Right cardiac atrium (tissue), 5 donors: ENCODE measurements at places on chromosomes 2 and 18. TPM values are rescaled to one million over a fixed set of nuclear protein-coding genes. Genes with fewer than 3 reads are reported as not detected.

Gene TNS1
- 243 TPM for polyA plus RNA-seq

Gene IL36RN
- polyA plus RNA-seq, result not detected

Gene POTEC
- polyA plus RNA-seq, result not detected

Gene NCKAP5
- 3.8 TPM for polyA plus RNA-seq

Gene CD302
- polyA plus RNA-seq, result 23.8 TPM

Gene CDH19
- polyA plus RNA-seq, result 29.8 TPM

Gene TRIM54
- 144 TPM for polyA plus RNA-seq

Gene CHRNG
- polyA plus RNA-seq, result not detected

Gene TSPYL6
- polyA plus RNA-seq, result not detected

Gene VWC2L
- polyA plus RNA-seq, result not detected

Gene FOXI3
- not detected for polyA plus RNA-seq

Gene GKN1
- polyA plus RNA-seq, result not detected

Gene GBX2
- not detected for polyA plus RNA-seq

Gene NLRC4
- polyA plus RNA-seq, result 0.41 TPM

Gene GPBAR1
- 3.5 TPM for polyA plus RNA-seq

Gene AQP4
- polyA plus RNA-seq, result 5.1 TPM

Gene REG1A
- 1.7 TPM for polyA plus RNA-seq

Gene DUSP2
- 2.2 TPM for polyA plus RNA-seq

Gene CTAGE1
- 0.07 TPM for polyA plus RNA-seq

Gene GCG
- polyA plus RNA-seq, result not detected

Gene ATP8B1
- 2.6 TPM for polyA plus RNA-seq

Gene ANXA4
- 15.4 TPM for polyA plus RNA-seq

Gene MEIS1
- 16.9 TPM for polyA plus RNA-seq

Gene PROKR1
- 0.02 TPM for polyA plus RNA-seq

Gene TRABD2A
- polyA plus RNA-seq, result 0.50 TPM

Gene ZNF521
- 7.2 TPM for polyA plus RNA-seq

Gene KANSL1L
- 6.2 TPM for polyA plus RNA-seq

Gene ACOXL
- polyA plus RNA-seq, result 0.02 TPM

Gene NOL4
- 0.05 TPM for polyA plus RNA-seq

Gene DOCK10
- 0.86 TPM for polyA plus RNA-seq

Gene ASB18
- 1.2 TPM for polyA plus RNA-seq

Gene DSG1
- polyA plus RNA-seq, result 0.34 TPM

Gene ABHD1
- polyA plus RNA-seq, result 5.1 TPM

Gene COLEC12
- 1.7 TPM for polyA plus RNA-seq

Gene MCFD2
- polyA plus RNA-seq, result 27.1 TPM

Gene SLC39A10
- 4.3 TPM for polyA plus RNA-seq

Gene PLA2R1
- polyA plus RNA-seq, result 1.8 TPM

Gene LRRTM4
- polyA plus RNA-seq, result 0.09 TPM

Gene CCDC68
- 8.9 TPM for polyA plus RNA-seq

Gene SCTR
- polyA plus RNA-seq, result 0.50 TPM

Gene CYP26B1
- 7.2 TPM for polyA plus RNA-seq

Gene SERPINB11
- polyA plus RNA-seq, result not detected

Gene SLC38A11
- polyA plus RNA-seq, result 0.25 TPM

Gene SFTPB
- polyA plus RNA-seq, result not detected

Gene FBLN7
- 1.3 TPM for polyA plus RNA-seq

Gene OTOF
- polyA plus RNA-seq, result 0.25 TPM

Gene NEB
- 31.0 TPM for polyA plus RNA-seq

Gene SERPINB7
- polyA plus RNA-seq, result not detected

Gene MC5R
- not detected for polyA plus RNA-seq
